ENCODE measurements at places on chromosomes 7 and 10.

GRCh38 chr10:99612167-99612831, 7.9 kb downstream of the SLC25A28 start:
- peak; percentile 73 for DNase-seq

GRCh38 chr10:98041352-98042043, 11.1 kb upstream of the CRTAC1 start:
- peak; percentile 24 for DNase-seq

DNA sequence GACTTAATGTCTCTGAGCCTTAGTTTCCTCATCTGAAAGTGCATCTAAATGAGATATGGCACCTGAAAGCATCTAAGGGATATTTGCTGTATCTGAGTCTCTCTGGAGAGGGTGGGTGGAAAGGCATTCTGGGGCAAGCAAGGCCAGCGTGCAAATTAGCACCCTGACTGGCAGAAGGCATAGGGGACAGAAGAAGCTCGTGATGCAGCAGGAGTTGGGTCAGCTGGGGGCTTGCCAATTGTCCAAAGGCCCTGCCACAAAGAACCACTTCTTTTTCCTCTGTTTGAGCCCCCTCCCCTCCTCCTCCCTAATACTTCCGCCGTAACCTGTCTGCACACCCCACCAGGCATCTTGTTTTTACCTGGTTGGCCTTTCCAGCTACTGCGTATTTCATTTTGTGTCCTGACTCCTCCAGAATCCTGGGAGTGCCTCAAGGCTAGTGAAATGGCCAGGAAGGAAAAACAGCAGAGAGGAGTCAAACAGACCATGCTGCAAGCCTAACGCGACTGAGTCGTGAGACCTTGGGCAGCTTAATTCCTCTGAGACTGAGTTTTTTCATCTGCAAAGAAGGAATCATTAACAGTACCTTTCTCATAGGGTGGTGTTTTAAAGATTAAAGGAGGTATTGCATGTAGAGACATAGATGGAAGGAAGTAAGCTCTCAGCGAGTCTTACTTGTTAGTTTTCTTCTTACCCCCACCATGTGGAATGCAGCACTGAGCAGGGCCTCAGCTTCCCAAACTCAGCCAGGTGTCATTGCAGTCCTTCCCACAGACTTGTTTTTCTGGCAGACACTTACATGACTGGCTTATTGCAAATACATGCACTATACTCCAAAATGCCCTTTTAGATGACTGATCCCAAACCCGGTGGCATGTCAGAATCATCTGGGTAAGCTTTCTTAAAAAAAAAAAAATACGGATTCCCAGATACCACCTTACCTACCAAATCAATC, 49.1 kb upstream of the MXI1 start:
- DNase-seq = no peak

- no peak for DNase-seq
Measured at GRCh38 chr7:12385364-12385786, 18.3 kb downstream of the VWDE start.

DNA sequence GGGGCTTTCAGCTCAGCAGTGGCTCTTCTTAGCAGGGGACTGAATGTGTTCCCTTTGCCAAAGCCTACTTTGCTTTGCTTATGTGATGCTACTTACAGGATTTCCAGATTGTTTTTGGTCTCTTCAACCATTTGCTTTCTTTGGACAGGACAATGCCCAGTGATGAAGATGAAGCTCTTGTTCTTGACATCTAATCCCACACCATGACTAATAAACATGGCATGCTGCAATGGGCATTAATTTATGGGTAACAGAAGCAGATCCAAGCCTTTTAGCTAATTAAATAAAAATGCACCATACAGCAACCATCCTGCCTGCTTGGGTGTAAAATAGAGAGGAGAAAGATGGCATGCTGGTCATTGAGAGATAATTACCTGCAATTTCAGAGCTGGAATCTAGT, 175.5 kb upstream of the ITGB1 start:
- no peak for DNase-seq

GRCh38 chr10:112949143-112949823, 764 bp upstream of the TCF7L2 start:
- DNase-seq = no peak

GRCh38 chr10:5588603-5589002, 63.8 kb downstream of the CALML3 start:
- DNase-seq = no peak

DNA sequence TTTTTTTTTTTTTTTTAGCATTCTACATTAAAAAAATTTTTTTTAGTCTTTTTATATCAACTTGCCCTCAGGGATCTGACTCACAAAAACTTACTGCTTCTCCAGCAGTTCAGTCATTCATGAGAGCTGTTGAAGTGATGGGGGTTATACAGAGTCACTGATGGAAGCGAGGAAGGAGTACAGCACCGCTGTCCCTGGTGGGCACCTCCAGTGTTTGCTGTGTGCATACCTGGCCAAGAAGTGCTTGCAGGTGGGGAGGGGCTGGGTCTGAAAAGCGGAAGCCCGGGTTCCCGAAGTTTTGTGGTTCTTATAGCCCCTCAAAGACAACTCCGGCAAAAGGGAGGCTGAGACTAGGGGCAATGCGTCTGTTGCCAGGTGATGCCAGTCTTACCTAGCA, 46.2 kb downstream of the MINDY4 start:
- no peak for DNase-seq

- DNase-seq = no peak
Measured at GRCh38 chr7:158075633-158076001, 512.0 kb downstream of the PTPRN2 start.

GRCh38 chr7:159117366-159118196, 27.1 kb downstream of the VIPR2 start:
- no peak for DNase-seq

- DNase-seq = peak; percentile 86
Measured at GRCh38 chr10:6583447-6583846, 3.4 kb upstream of the PRKCQ start.

DNA sequence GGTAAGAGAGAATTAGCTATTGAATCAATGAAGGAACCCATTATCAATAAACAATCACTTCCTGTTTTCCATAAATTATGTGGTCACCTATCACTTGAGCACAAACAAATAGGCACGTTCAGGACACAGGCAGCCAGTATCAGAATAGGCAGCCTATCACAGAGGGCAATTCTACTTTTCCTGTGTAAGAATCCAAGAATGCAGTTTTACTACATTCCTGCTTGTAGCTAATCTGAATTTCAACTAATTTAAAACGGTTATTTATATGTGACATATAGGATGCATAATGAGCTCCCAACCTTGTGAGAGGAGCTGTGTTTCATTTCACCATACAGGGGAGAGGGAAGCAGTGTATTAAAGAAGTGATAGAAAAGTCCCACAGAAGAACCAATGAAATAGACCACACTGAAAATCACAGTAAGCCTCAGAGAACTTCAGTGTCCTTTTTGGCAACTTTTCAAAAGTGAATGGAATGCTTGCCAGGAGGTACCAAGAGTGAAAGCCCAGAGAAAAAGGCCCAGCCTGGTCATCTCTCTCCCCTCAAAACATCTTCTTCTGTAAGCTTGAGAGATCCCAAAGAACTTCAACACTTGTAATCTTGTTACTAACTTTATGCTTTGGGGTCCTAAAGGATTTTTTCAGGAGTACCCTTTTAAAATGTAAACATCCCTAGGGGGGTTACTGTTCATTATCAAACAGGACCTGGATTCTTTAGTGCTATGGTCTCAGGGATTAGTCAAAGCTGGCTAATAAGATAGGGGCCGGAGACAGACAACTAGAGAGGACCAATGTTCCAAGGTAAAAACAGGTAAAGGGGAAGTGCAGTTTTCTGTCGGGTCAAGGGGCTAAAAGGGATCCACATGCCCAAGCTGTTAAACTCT, 1.3 kb downstream of the IMMP2L start:
- DNase-seq = no peak

DNA sequence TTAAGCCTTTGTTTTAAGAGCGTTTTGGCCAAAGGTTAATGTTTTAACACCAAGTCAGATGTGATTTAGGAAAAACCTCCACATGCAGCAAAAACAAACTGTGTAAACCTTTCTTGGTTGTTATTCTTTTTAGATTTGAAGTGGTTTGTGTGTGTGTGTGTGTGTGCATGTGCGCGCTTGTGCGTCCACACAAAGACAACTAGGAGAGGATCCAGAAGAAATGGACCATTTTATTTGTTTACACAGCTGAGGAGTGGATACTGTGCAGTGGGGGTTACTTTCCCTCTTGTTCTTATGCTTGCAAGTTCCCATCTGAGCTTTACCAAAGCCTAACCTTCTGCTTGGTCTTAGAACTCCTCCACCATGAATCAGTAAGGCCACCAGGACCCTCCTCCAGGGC, 20.0 kb downstream of the TCF7L2 start:
- DNase-seq = no peak

DNA sequence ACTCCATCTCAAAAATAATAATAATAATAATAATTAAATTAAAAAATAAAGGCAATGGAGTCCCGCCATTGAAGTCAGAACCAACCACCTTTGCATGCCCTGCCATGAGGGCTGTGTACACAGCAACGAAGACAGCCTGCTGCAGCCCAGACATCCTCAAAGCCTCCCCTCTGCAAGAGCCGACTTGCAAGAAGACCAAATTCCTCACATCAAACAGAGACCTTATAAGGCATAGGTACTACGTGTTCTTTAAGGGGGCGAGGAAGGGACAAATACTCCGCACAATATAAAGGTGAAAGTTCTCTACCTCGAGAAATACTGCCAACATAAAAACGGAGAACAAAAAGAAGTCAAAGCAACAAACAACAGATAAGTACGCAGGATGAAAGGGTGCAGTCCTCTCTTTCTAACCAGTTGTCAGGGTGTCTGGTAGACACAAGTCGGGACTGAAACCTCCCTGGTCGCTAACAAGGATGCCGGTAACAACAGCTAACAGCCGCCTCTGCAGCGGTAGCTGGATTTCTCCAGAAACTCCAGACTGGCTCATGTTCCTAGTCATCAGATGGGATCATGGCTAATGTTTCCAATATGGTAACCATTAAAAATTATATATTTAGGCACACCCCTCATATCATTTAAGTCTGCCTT, 23.6 kb downstream of the FGFR2 start:
- no peak for DNase-seq

- DNase-seq = no peak
Measured at GRCh38 chr10:28838908-28839307, 161.6 kb downstream of the BAMBI start.

DNA sequence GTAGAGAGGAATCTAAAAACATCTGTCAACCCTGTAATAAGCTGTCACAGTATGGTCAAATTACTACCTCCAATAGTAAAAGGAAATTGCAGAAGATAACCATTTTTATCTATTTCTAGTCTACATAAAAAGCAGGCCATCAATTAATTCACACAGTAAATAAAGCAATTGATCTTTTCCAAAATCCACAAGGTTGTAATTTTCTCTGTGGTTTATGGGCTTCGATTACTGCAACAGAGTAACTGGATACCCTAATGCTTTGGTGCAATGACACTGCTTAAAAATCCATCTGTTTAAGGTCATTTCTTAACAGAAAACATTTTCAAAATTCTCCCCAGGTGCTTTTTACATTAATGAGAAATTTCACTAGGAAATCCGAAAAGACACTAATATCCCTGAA, 23.9 kb downstream of the ESYT2 start:
- DNase-seq = no peak

DNA sequence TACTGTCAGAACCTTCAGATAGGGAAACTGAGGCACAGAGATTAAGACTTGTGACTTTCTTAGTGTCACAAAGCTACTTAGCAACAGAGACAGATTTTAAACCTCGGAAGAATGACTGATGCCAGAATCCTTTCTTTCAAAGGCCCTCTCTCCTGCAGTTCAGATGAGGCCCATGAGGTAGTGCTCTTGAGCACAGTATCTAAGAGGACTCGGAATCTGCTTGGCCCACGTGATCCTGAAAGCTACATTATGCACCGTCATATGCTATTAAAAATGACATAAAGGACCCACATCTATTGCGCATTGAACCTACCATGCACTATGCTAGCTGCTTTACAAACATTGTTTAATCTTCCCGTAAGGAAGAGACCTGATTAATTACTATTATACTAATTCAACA, 355.9 kb downstream of the SFMBT2 start:
- no peak for DNase-seq

GRCh38 chr7:2566890-2567678, 8.3 kb downstream of the IQCE start:
- peak; percentile 39 for DNase-seq

- no peak for DNase-seq
Measured at GRCh38 chr7:45367026-45367425, 207.1 kb upstream of the ADCY1 start.

DNA sequence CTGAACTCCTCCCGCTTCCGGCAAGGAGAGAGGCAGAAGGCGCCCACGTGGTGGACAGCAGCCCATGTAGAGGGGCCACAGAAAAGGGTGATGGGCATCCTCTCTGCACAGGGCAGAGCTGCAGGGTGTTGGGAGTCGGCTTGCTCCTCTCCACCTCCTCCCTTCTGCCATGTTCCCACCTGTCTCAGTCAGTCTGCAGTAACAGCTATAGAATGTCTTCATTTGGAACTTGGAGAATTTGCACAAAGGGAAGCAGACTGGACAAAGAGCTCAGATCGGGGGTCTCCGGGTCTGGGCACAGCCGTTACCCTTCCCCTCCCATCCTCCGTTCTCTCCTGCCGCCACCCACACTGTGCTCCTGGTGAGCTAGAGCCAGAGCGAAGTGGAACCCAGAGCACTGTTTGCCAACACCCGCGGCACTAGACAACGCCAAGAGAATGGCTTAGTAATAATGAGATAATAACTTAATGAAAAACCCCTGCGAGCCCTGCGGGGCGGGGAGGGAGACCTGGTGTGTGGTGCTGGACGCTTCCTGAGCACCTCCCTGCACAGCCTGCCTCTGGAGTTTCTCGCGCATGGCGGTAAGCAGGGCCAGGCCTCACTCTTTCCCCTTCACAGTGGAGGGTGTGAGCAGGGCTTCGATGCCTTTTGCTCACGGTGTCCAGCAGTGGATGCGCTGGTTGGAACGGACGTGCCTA, 254.7 kb downstream of the PAXIP1 start:
- DNase-seq = no peak

GRCh38 chr7:154746571-154747360, 256.2 kb downstream of the PAXIP1 start:
- DNase-seq = no peak

DNA sequence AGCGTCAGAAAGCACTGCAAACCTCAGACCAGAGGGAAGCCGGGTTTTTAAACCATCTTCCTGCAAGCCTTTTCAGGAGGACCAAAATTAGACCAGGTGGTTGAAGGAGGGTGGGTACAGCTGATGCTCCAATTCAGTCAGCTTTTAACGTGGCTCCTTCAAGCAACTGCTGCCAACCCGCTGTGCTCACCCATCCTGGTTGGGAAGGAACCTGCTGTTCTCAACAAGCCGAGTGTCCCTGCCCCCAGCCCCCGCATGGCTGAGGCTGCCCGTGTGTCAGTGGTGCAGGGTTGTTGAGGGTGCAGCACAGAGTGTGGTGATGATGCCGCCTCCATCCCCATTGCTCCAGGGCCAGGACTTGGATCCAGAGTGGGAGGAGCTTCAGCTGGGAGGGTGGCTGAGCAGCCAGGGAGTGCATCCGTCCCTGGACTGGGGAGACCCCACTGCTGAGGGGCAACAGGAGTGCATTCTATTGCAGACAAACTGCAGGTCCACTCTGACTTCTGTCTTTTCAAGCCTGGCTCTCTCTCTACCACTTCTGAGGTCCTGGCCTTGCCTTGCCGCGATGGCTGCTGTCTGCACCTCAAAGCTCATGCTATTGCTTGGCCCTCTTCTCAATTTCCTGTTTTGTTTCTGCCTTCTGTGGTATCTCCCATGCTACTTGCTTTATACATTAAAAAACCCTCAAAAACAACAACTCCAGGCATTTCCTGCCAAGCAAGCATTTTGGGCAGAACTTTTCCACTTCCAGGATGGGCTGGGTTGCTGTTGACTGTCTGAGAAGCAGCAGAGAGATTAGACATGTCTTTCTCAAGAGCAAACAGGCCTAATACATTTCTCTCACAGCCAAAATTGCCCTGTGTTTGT, 134.7 kb downstream of the DNAJB6 start:
- DNase-seq = peak; percentile 50
